A172 (cell line): ENCODE measurements at places on chromosomes 3 and 15.

DNA sequence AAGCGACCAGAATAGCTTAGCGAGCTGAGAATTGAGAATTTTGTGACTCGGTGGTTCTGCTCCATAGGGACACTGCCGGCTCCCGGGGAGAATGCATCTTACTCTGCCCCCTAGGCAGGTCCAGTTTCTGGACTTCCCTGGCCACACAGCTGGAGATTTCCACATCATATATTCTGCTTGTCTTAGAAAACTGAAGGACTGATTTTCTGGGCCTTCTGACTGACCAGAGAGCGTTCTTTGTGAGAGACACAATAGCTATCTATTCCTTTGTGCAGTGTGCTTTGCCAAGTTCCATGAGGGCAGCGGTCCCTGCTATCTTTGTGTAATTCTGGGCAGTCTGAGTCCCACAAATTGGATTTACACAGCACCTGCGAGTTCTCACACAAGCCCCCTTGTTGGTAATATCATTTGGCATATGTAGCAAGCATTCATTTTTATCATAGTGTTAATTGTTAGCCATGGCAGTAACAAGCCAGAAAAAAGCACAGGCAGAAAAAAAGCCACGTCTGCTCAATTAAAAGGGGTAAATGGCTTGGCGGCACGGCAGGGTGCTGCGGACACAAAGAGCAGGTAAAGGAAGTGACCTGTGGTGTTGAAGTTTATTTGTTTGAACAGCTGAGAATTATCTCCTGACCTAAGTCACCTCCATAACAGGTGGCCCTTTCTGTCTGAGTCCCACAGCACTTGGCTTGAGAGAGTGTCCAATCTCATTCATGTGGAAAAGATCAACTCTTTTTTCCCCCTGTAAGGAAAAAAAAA lies 688.7 kb downstream of the TUSC7 start:
- DNase-seq: no peak

DNA sequence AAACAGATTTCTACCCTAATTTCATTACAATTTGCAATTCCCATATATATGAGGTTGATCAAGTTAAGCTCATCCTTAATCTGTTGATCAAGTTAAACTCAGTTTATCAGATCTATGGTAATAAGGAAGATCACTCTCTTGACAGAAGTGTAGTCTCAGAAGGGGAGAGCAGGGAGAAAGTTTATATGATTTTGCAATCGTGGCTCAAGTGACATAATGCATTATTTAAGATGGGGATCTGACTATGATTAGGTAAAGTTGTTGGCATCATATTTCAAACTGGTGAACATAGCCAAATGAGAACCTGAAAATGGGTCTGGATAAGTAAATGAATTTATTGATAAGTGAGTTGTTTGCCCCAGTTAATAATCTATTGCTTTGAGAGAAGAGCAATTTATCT lies 995.3 kb downstream of the OTOL1 start:
- no peak for DNase-seq

GRCh38 chr3:8972639-8973038 lies 9.4 kb upstream of the RAD18 start:
- peak; percentile 61 for DNase-seq

- peak; percentile 81 for DNase-seq
These were observed 97.7 kb upstream of the PHLDB2 start for GRCh38 chr3:111761309-111761795.

DNA sequence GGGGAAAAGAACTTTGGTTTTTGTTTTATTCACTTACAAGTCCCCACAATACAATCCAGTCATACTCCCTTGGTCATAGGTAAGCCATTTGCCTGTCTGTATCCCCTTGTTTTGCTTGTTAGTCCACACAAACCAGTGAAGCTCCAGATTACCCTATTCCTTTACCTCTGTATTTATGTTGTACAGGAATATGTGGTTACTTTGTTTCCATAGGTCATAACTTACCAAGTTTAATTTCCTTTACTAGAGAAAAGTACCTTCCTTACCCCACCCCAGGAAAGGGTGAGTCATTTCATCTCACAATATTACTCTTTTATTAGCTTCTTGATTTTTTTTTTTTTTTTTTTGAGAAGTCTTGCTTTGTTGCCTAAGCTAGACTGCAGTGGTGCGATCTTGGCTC lies 113.4 kb upstream of the LRRFIP2 start:
- peak; percentile 64 for DNase-seq
